Epithelial cell of proximal tubule (primary cell): ENCODE measurements at places on chromosomes 7 and 10. TPM values are rescaled to one million over a fixed set of nuclear protein-coding genes. Genes with fewer than 3 reads are reported as not detected.

TBC1D12 gene
- total RNA-seq: 9.8 and 12.9 TPM in 2 replicates

HUS1 gene
- total RNA-seq: 10.3 and 17.1 TPM in 2 replicates

GPR15LG gene
- 1.0 TPM in 1 of 2 replicates, not detected in the other for total RNA-seq

TMEM243 gene
- total RNA-seq: 36.2 and 37.3 TPM in 2 replicates

EPO gene
- total RNA-seq: not detected in 2 replicates
